ENCODE measurements at places on chromosomes 4 and X. TPM values are rescaled to one million over a fixed set of nuclear protein-coding genes. Genes with fewer than 3 reads are reported as not detected.

COX7B2 gene
- polyA plus RNA-seq: not detected

DNA sequence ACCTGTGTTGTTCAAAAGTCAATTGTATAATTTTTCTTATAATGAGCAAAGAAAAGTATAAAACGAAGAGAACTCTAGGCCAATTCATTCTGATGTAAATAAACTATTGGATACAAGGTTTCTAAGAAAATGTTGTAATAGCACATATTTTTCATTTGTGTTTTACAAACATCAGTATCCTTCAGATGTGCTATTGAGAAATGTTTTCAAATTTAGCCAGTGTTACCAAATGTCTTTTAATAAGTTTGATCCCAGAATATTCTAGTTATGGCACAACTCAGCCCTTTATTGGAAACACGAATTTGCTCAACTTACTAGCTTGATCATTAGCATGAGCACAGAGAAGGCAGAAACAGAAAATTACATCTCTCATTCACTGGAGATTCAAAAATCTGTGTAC lies 319.3 kb downstream of the IL15 start:
- no peak for DNase-seq

DNA sequence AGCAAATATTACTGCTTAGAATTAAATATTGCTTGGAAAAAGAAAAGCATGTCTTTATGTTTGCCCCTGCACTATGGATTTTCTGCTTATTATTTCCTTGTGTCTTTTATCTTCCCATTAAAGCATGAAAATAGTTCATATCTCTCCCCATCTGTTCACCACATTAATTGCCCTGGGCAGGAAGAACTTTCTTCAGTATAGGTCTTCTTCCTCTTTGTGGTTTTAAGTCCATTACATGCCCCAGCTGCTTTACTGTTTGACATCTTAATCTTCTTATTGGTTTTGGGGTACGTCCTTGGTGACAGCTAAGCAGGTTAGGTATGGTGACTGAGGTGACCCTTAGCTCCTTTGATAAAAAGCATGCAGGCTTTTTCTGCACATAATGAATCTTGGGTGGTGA lies 157.3 kb downstream of the AASDH start:
- no peak for DNase-seq

OPRPN gene
- not detected for polyA plus RNA-seq

DNA sequence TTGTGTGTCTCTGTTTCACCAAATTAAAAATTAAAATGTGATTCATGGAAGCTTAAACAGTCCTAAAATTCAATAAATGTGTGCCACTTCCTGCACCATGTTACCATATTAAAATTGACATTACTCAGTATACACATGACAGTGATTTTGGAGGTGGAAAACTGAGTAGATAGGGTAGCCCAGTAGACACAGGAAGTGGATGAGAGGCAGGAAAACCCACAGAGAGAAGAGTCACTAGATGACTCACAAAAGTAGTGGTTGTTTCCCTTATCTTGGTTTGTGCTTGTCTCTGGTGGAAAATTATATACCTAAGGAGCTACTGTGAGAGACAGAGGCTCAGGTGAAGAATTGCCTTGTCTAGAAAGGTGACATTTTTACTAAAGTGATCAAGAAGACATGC lies 375.8 kb upstream of the CXorf51B start:
- DNase-seq: no peak

DNA sequence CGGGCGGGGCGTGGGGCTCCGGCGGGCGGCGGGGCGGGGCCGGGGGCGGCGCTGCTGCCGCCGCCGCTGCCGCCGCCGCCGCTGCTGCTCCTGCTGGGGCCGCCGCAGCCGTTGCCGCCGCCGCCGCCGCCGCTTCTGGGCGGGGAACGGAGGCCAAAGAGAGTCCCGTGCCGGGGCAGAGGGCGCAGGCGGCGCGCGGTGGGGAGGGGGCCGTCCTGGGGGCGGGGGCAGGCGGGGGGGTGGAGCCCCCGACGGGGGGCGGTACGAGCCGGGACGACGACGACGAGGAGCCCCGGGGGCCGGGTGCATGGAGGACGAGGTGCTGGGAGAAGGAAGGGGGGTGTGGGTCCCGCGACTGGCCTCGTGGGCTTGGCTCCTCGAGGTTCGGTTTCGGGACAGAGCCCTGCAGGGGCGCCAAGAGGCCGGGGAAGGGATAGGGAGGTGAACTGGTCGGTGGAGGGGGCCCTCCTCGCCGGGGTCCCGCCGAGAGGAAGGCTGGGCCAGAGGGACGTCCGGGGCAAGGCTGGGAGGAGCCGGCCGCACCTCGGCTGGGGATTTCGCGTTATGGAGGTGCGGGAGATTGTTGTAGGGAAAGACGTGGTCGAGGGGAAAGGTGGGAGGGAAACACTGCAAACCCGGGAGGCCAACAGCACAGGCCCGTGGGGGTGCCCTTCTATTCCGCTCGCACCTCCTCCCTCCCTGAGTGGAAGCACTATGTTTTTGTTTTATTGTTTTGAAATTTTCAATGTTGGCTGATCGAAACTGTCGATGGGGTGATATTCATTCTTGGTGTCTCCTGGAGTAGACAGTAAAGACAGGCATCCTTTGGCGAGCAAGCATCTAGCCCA lies 1.9 kb downstream of the BCORL1 start:
- DNase-seq: no peak

GAGE1 gene
- polyA plus RNA-seq: not detected

GRCh38 chrX:2320580-2321327 lies 180.0 kb downstream of the DHRSX start:
- no peak for DNase-seq

DNA sequence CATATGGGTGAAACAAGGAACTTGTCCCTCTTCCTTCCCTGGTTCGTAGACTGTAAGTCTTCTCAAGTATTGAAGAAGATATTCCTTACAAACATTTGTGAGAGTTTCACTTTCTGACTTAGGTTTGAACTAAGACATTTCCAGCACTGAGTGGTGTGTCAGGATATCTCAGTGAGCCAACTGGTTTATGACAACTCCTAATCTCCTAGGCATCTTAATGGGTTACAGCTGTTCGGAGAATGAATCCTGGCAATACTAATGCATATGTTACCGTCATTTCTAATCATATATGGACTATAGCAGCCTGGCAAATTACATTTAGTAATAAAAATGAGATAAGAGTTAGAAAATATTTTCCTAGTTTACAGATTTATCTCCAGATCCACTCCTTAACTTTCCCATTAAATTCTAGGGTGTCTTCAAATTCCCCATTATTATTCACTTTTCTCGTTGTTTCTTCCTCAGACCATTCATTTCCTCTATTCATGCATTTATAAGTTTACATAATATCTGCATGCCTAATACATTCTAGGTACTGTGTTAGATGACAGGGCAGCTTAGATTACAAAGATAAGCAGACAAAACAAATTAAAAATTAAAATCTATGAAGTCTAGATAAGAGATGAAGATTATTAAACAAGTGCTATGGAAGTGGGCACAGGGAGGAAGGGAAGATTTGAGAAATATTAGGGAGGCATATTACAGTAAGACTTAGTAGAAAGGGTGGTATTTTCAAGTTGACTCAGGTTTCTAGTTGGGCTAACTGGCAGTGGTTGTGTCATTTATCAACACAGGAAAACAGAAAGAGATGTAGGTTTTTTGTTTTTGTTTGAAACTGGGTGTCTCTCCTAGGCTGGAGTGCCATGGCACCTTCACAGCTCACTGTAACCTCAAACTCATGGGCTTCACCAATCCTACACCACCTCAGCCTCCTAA lies 173.9 kb downstream of the WDFY3 start:
- no peak for DNase-seq

DNA sequence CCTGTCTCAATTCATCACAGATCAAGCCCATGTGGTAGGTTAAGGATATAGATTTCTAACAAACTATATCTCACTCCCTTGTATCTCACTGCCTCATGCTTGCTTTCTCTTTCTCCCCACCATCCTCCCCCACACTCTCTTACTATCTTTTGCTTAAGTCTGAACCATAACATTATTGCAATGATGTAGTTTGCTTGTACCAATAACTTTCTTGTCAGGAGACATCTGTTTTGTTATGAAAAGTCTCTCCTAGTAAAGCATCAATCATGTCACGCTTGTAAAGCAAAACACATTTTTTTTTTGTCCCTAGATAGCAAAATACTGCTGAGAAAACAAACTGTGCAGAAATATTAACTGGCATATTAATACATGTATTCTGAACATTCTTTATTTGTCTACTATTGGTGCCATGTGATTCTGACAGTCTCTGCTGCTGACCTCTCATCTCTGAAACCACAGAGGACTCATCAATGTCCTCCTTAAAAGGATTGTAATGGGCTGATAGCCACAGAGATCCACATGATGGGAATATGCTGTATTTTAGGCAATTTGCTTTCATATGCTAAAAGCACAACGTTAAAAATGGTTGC lies 217.5 kb downstream of the VEGFC start:
- DNase-seq: peak; percentile 26

GRCh38 chrX:10841579-10841978 lies 221.2 kb upstream of the MID1 start:
- DNase-seq: no peak

GRCh38 chr4:123312116-123312515 lies 84.5 kb upstream of the SPRY1 start:
- no peak for DNase-seq

HSFX1 gene
- 1.8 TPM for polyA plus RNA-seq

GRCh38 chr4:153523164-153523796 lies 57.1 kb downstream of the TMEM131L start:
- no peak for DNase-seq

DNA sequence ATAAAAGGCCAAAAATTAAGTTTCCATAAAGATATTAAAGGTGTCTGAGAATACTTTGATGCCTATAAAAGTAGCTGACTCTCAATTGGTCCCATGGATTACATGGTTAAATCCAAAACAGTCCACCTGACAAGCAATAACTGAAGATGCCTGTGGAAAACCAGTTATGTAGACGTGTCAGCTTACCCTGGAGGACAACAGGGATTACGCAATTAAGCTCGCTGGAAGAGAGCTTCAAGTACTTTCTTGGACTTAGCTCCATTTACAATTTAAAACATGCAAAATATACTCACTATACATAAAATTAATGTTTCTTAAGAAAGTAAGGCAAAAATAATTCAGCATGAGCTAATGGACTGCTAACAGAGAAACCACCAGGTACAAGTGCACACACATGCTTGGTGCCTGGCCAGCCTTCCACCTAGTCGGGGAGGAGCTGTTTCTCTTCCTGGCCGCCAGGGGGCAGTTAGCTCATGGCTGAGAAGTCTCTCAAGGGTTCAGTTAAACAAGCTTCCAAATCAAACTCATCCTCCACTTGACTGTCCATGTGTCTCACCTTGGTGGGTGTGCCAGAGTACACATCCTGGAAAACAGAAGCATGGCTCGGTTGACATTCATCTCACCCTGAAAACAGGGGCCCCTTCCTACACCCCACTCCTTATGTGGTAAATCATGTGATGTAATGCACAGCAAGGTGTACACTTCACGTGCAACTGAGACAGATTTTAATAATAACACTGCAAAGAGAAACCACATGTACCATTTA lies 9.2 kb upstream of the FAM53A start:
- DNase-seq: peak; percentile 31

SYN1 gene
- polyA plus RNA-seq: 5.3 TPM

DNA sequence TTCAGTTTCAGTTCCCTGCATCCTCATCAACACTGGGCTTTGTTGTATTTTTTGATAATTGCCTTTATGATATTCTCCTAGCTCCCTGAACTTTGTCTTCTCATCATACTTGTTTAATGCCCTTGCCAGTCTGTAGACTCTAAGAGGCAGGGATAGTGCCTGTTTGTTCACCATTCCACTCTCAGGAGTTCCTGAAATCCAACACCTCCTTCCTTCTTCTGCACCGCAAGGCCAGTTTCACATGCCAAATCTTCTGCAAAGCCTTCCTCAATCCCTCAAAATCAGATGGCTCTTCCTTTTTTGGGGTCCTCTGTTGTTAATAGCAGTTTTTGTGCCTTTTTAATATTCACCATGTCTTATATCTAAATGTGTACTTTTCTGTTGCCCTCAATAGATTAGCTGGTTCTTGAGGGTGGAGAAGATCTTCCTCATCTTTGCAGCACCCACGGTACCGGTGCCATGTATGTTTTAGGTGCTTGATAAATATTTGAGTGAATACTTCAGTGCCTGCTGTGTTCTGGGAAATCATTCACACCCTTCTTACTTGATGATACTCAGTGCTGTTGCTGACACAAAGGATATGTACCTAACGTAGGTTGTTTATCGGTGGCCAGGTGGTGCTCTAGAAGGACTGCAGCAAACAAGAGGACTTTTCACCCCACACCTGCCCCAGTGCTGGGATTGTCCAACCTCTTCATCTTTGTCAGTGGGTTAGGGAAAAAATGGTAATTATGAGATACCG lies 85.3 kb upstream of the LIMCH1 start:
- no peak for DNase-seq

ARHGEF6 gene
- 13.5 TPM for polyA plus RNA-seq

MUC7 gene
- polyA plus RNA-seq: 0.13 TPM

IL15 gene
- polyA plus RNA-seq: 2.1 TPM

SMR3A gene
- polyA plus RNA-seq: not detected

CLNK gene
- 1.6 TPM for polyA plus RNA-seq

SPANXB1 gene
- not detected for polyA plus RNA-seq

DNA sequence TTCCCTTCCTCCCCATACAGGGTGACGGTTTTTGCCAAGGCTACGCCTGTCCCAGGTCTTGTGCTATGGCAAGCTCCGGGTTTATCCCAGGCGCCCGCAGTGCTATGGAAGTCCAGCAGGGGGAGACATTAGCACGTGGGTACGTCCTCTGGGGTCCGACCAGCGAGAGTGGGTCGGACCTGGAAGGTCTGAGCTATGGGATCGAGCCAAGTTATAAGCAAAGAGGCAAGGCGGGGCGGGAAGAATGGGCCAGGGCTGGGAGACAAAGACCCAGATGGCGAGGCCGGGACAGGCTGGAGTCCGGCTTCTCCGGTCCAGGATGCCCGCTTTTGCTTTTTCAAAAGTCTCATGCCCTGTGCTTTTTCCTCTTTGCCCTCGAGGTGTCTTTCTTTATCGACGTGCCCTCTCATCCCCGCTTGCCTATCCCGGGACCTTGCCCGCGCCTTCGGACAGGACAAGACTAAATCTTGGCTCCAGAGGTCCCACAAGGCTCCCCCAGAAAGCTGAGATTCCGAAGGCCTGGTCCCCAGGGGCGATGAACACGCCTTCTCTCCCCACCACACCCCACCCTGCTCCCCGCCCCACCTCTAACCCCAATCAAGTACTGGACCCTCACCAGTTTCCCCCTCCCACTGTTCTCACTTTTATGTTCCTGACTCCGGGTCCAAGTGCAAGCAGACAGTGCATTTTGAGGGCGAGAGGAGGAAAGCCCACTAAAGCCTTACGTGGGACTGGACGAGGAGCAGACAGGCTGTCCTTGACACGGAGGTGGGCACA lies 785 bp upstream of the EFNB1 start:
- no peak for DNase-seq

DNA sequence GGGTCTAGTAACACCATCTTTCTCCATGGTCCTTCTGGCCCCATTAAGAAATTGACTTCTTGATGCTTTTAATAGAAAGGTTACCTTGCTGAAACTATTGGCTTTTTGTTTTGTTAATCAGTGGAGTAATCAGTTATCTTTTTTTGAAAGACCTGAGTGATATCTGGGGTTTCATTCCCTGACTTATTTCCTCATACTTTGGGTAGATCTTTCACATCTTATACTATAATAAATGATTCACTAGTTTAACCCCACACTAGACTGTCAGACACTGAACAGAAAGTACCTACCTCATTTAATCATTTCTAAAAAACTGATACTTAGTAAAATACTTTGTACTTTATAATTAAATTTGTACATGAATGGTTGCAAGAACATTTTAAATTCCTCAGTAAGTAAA lies 1021.1 kb downstream of the STIM2 start:
- no peak for DNase-seq

ASMT gene
- polyA plus RNA-seq: 0.44 TPM

GRCh38 chrX:122238801-122239200 lies 945.3 kb upstream of the GRIA3 start:
- DNase-seq: no peak
